Sciatic nerve (tissue), 2 donors: ENCODE measurements at places on chromosomes 13 and 19. TPM values are rescaled to one million over a fixed set of nuclear protein-coding genes. Genes with fewer than 3 reads are reported as not detected.

- no peak for DNase-seq
These were observed 8.7 kb downstream of the CEACAM4 start for GRCh38 chr19:41617941-41618730.

GRCh38 chr13:21913010-21913409 is 242.1 kb downstream of the FGF9 start:
- DNase-seq, result no peak

GRCh38 chr13:51380269-51380668 is 40.8 kb downstream of the SERPINE3 start:
- no peak for DNase-seq

DNA sequence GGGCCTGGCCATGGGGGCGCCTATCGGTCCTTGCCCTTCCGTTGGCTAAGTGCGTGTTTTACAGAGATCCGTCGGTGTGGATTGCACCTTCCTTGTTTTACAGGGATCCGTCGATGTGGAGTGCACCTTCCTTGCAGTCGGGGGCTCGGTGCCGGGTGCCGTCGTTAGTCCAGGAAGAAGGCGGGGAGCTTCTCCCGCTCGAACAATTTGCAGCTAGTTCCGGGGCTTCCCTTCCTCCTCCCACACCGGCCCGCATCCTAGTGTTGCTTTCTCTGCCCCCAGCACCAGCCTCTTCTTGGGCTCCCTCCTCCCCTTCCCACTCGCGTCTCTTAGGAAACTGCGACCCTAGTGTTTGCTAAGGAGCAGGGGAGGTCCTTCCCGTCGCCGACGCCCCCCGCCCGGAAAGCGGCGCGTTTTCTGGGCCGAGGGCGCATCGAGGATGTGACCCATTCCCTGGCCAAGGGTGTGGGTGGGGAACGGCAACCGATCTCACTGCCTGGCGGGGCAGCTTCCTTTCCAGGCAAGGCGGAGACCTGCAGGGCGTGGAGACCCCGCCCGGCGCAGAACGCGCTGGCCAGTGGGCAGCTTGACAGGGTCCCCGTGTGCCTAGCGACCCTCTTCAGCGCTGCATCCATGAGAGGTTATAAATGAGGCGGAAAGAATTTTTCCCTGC is 75.7 kb upstream of the ZNF91 start:
- no peak for DNase-seq

DNA sequence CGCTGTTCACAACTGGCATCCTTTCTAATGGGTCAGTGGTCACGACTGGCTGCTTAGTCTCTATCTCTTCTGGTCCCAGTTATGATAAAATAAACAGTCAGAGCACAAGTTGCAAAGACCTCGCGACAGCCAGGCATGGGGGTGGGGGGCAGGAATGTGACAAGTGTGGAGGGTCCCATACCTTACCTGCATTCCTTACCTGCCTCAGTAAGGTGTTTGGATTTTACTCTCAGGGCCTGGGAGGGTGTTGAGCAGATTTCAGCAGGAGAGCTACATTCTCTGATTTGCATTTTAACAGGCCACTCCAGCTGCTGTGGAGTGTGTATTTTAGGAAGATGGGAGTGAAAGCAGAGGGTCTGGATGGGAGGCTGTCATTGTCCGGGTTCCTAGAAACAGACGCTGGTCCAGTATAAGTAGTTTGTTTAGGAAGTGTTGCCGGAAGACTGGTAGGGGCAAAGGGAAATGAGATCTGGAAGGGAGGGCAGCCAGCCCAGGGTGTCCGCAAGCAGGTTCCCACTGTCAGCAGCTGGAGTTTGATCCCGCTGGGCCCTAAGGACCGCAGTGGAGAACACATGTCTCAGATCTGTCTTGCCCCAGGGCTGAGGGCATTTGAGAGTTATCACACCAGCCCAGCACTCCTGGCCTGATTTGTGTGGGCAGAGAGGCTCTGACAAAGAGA is 920.0 kb downstream of the UQCRFS1 start:
- DNase-seq, result no peak

- no peak for DNase-seq
These were observed 32.2 kb upstream of the ARGLU1 start for GRCh38 chr13:106599875-106600797.

DNA sequence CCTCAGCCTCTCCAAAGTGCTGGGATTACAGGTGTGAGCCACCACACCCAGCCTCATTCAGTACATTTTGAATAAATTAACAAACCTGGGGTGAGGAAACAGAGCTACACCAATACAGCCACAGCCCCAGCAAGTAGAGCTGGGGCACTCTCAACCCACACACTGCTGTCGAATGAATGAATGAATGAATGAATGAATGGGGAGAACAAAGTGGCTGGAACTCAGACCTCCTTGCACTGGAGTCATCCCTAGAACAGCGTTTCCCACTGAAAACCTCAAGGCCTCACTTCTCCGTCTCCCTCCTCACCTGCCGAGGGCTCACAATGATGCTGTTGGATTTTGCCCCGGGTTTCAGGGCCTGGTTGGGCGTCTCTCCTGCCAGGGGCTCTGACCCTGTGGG is 2.8 kb downstream of the ERCC1 start:
- DNase-seq, result no peak

DNA sequence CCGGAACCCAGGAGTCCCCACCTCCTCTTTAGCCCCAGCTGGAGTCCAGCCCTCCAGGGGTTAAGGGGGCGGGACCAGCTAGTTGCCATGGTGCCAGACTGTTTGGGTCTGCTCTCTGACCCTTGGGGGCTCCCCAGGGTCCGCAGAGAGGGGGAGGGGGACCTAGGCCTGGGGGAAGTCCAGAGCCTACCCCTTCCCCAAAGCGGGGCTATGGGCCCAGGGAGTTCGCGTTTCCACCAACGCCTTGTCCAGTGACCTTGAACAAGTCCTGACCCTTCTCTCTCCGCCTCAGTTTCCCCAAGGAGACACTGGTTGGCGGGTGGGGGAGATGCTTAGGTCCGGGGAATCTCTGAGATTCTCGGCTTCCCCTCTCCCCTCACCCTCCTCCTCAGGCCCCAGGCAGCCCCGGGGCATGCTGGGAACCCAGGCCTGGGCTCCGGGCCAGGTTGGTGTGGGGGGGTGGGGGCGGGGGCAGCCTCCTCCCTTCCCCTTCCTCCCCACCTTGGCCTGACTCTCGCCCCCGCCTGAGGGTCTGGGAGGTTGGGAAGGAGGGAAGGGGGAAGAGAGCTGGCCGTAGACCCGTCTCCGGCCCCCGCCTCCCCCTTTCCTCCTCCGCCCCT is 2.6 kb upstream of the SPACA6 start:
- peak; percentile 85 for DNase-seq

- DNase-seq, result no peak
These were observed 276.5 kb downstream of the GPC6 start for GRCh38 chr13:93502987-93503615.

DNA sequence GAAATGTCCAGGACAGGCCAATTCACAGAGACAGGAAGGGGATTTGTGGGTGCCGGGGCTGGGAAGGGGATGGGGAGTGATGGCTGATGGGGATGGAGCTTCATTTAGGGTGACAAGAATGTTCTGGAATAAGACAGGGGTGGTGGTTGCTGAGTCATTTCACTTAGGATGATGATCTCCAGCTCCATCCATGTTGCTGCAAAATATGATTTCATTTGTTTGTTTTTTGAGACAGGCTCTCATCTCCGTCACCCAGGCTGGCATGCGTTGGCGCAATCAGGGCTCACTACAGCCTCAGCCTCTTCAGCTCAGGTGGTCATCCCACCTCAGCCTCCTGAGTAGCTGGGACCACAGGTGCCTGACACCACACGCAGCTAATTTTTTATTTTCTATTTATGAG is 3.1 kb upstream of the JSRP1 start:
- DNase-seq, result no peak

- DNase-seq, result no peak
These were observed 87.2 kb downstream of the RXFP2 start for GRCh38 chr13:31826521-31826920.

DNA sequence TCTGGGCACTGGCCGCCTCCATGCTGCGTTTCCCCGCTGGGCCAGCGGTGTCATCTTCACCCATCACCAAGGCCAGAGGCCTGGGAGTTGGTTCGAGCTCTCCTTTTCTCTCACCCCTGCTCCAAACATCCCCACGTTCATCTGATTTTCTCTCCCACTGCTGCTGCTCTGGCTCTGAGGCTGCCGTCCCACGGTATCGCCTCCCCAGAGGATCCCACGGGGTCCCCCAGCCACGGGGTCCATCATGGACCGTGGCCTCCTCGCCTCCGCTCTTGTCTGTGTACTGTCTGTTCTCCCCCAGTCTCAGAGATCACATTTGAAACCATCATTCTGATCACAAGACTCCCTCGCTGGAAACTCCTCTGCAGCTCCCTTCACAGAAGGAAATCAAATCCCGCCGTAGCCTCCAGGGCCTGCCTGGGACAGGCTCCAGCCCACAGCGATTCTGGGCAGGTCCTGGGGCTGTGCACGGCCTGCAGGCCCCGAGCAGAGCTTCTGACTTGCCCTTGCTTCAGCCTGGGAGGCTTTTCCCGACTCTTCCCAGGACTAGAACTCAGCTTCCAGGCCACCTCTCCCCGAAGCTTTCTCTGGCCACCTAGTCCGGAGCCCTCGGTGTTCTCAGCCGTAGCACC is 64.2 kb downstream of the SOX1 start:
- DNase-seq, result no peak

GRCh38 chr13:94305463-94305862 is 174.0 kb downstream of the DCT start:
- DNase-seq, result no peak

DNA sequence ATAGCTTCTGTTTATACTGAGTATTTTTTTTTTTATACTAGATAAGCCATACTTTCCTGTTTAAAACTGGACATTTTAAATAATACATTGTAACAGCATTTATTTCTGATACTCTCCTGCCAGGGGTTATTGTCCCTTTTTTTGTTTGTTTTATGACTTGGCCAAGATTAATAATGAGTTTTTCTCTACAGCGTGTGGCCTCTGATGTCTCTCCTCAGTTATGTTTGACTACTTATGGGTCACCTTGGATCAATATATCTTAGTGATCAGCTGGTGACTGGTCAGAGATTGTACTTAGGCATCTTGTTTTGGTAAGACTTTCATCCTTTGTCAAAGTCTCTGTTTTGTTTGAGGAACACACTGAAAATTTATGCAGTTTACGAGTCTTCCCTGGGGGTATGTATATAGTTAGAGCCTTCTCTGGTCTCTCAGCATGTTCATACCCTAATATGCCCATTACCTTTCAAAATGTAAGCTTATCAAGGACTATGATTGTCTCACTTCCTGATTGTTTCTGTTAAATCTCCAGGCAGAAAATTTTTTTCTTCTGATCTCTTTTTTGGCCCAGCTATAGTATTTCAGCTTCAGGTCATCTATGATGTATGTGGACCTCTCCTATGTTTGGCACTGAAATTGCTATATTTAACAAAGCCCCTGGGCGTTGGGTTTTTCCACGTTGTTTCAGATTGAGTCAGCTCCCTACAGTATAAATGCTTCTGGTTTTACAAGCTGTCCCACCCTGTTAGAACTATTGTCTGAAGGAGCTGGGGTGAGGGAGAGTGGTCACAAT is 87.9 kb downstream of the URI1 start:
- no peak for DNase-seq

DNA sequence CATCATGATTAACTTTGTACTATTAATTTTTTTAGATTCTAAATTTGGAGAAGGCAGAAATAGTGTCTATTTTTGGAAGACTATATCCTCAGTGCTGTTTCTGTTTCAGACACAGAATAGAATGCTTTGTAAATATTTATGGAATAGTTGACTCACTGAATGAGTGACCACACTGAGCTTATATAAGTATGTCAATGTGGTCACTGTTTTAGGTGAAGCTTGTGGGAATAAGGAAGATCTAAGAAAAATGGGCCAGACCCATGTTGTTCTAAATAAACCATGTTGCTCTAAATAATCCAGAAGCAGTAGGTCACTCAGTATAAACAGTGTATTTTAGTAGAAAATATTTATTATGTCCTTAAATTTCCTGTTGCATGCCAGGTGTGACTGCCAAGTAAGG is 45.5 kb upstream of the DACH1 start:
- no peak for DNase-seq

DNA sequence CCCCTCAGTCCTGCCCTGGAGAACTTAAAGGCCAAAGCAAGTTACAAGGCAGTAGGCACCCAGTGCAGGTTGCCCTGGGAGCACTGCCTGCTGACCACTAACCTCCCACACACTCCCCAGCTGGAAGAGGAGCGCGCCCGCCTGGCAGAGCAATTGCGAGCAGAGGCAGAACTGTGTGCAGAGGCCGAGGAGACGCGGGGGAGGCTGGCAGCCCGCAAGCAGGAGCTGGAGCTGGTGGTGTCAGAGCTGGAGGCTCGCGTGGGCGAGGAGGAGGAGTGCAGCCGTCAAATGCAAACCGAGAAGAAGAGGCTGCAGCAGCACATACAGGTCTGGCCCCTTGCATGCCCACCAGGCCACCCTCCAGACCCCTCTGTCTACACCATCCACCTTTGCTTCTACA is 61.1 kb downstream of the KCNC3 start:
- DNase-seq, result no peak

- no peak for DNase-seq
These were observed 216.1 kb downstream of the SLITRK1 start for GRCh38 chr13:83666141-83666540.

DNA sequence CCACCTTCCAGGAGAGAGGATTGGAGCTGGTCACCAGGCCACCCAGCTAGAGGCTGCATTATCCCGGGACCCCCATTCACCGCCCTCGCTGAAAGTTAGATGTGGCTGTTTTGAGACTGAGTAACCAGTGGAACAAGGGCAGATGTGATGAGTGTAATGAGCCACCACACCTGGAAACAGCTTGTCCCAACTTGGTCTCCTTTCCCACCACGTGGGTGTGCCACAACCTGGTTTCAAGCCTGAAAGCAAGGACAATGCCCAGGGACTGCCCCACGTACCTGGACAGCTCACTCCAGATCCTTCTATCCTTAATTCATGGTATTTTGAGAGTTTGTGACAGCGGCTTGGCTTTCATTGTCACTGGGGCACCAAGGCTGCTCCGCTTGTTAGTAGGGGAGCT is 7.0 kb downstream of the LGI4 start:
- DNase-seq, result no peak

DNA sequence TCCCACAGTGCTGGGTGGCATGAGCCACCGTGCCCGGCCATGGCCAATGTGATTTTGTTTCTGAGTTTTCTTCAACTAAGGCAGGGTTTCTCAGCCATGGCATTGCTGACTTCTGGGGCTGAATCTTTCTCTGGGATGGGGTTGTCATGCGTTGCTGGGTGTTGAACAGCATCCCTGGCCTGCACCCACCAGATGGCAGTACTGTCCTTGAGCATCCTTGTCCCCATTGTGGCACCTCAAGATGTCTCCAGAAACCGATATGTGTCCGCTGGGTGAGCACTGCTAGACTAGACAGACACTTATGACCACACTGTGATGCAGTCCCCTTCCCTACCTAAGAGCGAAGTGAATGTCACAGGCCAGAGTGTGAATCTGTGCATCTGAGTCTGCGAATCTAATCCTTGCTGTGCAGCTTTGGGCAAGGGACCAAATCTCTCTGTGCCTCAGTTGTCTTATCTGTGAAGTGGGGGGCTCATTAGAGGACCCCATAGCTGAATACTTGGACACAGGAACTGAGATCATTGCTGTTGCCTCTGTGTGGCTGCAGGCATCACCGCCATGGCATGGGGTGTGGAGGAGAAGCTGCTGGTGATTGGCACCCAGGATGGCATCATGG is 50.3 kb upstream of the SIN3B start:
- DNase-seq, result no peak

KLK4 gene
- 1.1 TPM for total RNA-seq

TMPRSS9 gene
- not detected for total RNA-seq

DBP gene
- total RNA-seq, result 13.7 TPM

STOML3 gene
- total RNA-seq, result not detected

SULT2B1 gene
- not detected for total RNA-seq

CBLC gene
- not detected for total RNA-seq

GNG7 gene
- 11.5 TPM for total RNA-seq

MED26 gene
- total RNA-seq, result 11.4 TPM
